ENCODE measurements at places on chromosomes 12 and 14.
A peak's percentile ranks its signal among the peaks of the same experiment; 100 is the strongest.

GRCh38 chr14:33347796-33348195 lies 409.1 kb downstream of the NPAS3 start:
- H3K4me3 ChIP-seq: no peak overlapping the region
- no peak overlapping the region for H3K27ac ChIP-seq
- H3K36me3 ChIP-seq: no peaks in the 10 kb centered on the region

GRCh38 chr12:121926874-121927706 lies 8.7 kb downstream of the CFAP251 start:
- H3K27me3 ChIP-seq: no peaks in the 10 kb centered on the region
- no peak overlapping the region for H3K4me3 ChIP-seq
- no peak for DNase-seq
- no peaks in the 10 kb centered on the region for H3K4me1 ChIP-seq

DNA sequence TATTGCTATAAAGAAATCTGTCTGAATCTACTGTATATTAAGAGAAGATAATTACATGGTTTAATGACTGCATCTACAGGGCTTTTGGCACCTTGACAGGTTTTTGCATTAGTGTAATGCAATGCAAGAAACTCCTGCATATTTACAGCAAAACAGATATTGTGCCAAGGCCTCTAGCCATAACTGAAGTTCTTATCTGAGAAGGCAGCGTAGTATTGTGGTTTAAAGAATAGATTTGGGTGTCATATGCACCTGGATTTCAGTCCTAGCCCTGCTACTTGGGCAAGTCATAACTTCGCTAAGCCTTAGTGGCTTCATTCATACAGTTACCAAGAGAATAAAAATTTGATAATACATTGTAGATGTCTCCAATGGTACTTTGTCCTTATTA lies 350.1 kb downstream of the CCDC91 start:
- no peak overlapping the region for H3K27ac ChIP-seq
- no peak for DNase-seq
- no peaks in the 10 kb centered on the region for H3K4me1 ChIP-seq
- H3K36me3 ChIP-seq: no peaks in the 10 kb centered on the region
- no peaks in the 10 kb centered on the region for H3K27me3 ChIP-seq

DNA sequence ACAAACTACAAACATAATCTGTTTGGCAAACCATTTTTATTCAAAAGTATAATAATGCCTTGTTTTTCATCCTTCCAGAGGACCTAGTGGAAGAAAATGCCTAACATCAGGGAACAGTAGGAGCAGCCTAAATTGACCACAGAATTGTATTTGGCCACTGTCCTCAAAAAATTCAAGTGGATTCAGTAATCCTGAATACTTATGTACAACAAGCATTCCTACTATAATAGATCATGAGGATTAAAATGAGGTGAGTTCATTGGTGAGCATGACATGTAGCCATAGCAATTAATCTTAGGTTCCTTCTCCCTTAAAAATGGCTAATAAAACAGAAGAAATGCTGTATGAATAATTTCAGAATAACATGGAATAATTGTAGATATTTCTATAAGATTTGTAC lies 209.3 kb downstream of the DAD1 start:
- H3K27ac ChIP-seq: no peak overlapping the region
- no peak for DNase-seq
- no peaks in the 10 kb centered on the region for H3K36me3 ChIP-seq
- no peaks in the 10 kb centered on the region for H3K4me1 ChIP-seq
- no peak overlapping the region for H3K4me3 ChIP-seq

DNA sequence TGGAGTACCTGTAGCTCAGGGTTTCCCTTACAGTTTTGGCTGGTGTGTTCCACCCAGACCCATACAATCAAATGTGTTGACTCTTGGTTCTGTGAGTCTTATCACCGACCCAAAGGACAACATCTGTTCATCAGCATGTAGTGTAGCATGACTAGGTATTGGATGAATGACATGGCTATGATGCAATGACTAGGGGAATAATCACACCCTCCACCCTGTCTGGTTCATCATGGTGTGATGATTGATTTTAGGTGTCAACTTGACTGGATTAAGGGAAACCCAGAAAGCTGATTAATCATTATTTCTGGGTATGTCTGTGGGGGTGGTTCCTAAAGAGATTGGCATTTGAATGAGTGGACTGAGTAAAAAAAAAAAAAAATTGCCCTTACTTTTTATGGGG lies 311.3 kb downstream of the DPF3 start:
- no peak overlapping the region for H3K27ac ChIP-seq
- H3K27me3 ChIP-seq: no peaks in the 10 kb centered on the region
- H3K36me3 ChIP-seq: no peaks in the 10 kb centered on the region
- no peaks in the 10 kb centered on the region for H3K4me1 ChIP-seq
- DNase-seq: no peak

DNA sequence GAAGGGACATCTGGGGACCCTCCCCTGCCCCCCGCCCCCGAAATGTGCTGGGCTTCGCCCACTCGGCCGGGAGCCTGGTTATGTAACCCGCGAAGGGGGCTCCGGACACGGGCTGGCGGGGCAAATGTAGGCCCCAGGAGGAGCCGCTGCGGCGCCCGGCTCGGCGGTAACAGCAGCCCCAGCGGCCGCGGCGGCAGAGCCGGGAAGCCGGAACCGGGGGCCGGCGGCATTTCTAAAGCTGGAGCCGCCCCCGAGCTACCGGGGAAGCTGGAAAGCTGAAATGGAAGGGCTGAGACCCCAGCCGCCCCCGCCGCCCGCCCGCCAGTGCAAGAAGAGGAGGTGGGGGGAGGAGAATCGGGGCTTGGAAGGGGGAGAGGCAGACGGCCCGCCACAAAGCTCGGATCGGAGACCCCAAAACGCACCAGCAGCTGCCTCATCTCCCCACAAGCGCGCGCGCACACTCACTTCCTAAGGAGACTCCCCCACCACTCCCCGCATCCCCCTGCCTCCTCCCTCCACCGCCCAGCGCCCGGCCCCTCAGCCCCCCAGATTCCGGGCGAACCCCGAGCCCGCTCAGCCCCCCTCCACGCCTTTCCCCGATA lies 1.5 kb downstream of the KDM2B start:
- no peak for DNase-seq
- no peaks in the 10 kb centered on the region for H3K27me3 ChIP-seq
- H3K36me3 ChIP-seq: peaks cover 20% of the 10 kb centered on the region
- H3K27ac ChIP-seq: peak overlapping the region; percentile 95

GRCh38 chr12:80000831-80001230 lies 65.9 kb upstream of the PPP1R12A start:
- H3K4me3 ChIP-seq: no peak overlapping the region
- no peak for DNase-seq
- H3K36me3 ChIP-seq: no peaks in the 10 kb centered on the region
- H3K27ac ChIP-seq: no peak overlapping the region
- H3K27me3 ChIP-seq: no peaks in the 10 kb centered on the region
- peaks cover 6% of the 10 kb centered on the region for H3K4me1 ChIP-seq

- no peaks in the 10 kb centered on the region for H3K4me1 ChIP-seq
- H3K27me3 ChIP-seq: no peaks in the 10 kb centered on the region
- no peak overlapping the region for H3K27ac ChIP-seq
- DNase-seq: no peak
- H3K4me3 ChIP-seq: no peak overlapping the region
Observed at GRCh38 chr12:685388-685787, 22.1 kb upstream of the NINJ2 start.

GRCh38 chr14:63692310-63693020 lies 35.4 kb downstream of the SGPP1 start:
- H3K27ac ChIP-seq: no peak overlapping the region
- no peaks in the 10 kb centered on the region for H3K36me3 ChIP-seq
- DNase-seq: no peak
- no peak overlapping the region for H3K4me3 ChIP-seq
- no peaks in the 10 kb centered on the region for H3K4me1 ChIP-seq

DNA sequence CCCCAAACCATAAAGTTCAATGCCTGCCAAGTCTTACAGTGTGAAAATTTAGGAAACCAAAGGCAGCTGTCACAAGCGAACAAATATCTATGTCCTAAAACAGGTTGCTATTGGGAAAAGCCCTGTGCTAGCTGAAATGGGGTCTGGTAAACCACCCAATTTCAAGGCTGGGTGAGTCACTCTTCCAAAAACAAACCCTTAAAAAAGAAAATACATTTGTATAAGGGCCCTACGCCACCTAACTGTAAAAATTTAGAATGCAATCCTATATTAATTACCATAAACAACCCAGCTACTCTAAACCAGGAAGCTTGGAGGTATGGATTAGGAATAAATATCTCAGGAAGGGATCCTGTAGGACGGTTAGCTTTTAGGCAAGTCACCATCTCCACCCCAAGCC lies 32.1 kb downstream of the PRMT8 start:
- H3K27ac ChIP-seq: no peak overlapping the region
- H3K36me3 ChIP-seq: no peaks in the 10 kb centered on the region
- DNase-seq: no peak
- no peak overlapping the region for H3K4me3 ChIP-seq
- H3K4me1 ChIP-seq: no peaks in the 10 kb centered on the region

DNA sequence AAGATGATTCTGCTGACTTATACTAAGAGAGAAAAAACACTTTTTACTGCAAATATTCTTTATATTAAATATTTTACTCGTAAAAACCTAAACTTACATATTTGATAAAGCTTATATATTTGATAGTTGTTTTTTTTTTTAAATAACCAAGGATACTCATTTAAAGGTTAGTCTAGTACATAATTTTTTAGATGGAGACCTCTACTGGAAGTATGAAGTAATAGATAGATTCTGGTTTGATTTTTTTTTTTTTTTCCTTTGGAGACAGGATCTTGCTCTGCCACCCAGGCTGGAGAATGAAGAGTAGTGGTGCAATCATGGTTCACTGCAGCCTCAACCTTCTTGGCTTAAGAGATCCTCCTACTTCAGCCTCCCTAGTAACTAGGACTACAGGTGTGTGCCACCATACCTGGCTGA lies 16.4 kb downstream of the ARID2 start:
- peaks cover 3% of the 10 kb centered on the region for H3K36me3 ChIP-seq
- no peak overlapping the region for H3K4me3 ChIP-seq
- H3K27ac ChIP-seq: no peak overlapping the region
- DNase-seq: no peak
- H3K27me3 ChIP-seq: no peaks in the 10 kb centered on the region

- DNase-seq: no peak
- H3K4me1 ChIP-seq: peaks cover 6% of the 10 kb centered on the region
- H3K4me3 ChIP-seq: no peak overlapping the region
- peaks cover 2% of the 10 kb centered on the region for H3K27me3 ChIP-seq
- no peaks in the 10 kb centered on the region for H3K36me3 ChIP-seq
- H3K27ac ChIP-seq: no peak overlapping the region
Observed at GRCh38 chr12:3296409-3296701, 194.6 kb upstream of the PRMT8 start.

- H3K4me1 ChIP-seq: no peaks in the 10 kb centered on the region
- H3K27ac ChIP-seq: no peak overlapping the region
- H3K36me3 ChIP-seq: no peaks in the 10 kb centered on the region
- H3K4me3 ChIP-seq: no peak overlapping the region
Observed at GRCh38 chr12:41769810-41770209, 374.9 kb downstream of the GXYLT1 start.

DNA sequence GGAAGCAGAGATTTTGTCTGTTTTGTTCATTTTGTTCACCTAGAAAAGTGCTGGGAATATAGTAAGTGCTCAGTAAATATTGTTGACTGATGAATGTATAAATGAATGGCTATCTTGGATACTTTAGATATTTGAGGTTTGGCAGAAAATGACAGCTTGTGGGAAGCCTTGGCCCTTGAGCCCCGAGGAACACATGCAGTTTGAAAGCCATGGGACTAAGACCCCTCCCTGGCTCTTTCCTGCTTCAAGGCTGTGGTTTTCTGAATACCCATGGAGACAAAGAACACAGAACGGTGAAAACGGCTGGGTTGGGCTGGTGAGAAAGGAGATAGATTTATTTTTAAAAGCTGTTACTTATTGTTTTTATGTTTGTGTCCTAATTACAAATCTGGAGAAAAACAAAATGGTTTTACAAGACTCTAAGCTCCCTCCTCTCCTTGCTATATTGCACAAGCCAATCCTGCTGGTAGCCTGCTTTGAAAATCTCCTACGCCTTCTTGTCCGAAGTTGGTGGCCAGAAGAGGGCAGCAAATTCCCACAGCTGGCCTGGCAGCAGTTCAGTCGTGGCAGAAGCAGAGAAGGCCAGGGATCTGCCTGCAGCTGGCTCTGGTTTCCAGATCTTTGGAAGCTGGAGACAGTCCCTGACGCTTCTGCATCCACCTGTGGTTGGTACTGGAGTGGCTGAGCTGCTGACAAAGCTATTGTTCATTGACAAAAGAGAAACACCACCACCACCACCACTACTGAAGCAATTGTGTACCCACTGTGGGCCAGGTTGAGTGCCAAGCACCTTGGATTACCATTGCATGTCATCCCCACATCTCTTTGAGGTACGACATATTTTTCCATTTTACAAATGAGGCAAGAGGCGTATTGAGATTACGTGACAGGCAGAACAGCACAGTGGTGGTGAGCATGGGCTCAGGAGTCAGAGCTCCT lies 5.2 kb upstream of the KRT85 start:
- no peaks in the 10 kb centered on the region for H3K27me3 ChIP-seq
- no peaks in the 10 kb centered on the region for H3K36me3 ChIP-seq
- H3K4me3 ChIP-seq: no peak overlapping the region

- no peak overlapping the region for H3K4me3 ChIP-seq
- H3K36me3 ChIP-seq: no peaks in the 10 kb centered on the region
- H3K4me1 ChIP-seq: no peaks in the 10 kb centered on the region
- H3K27me3 ChIP-seq: no peaks in the 10 kb centered on the region
Observed at GRCh38 chr12:114238808-114239207, 167.1 kb downstream of the TBX5 start.

DNA sequence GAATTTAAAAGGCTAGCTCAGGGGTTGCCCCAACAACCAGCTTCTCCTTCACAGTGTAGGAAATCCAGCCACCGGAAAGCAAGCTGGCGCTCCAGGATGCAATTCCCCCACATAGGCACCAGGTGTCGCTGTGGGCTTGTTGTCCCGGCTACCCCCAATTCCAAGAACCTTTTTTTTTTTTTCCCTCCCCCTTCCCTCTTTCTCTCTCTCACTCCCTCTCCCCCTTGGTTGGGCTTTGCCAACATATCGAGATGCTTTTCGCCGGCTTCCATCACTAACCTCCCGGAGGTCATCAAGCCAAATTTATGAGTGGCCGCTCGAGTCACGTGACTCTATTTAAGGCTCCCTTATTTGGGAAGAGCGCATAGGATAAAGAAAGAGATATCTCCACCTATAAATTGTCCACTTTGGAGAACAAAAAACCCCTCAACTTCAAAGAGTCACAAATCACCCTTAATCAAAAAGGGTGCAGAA lies at the start of gene HOXC5:
TSS of gene HOXC5 (plus strand) at position 424 of the 474 bp plus-strand sequence. CDS start 73 bp downstream, outside the sequence.
- H3K4me3 ChIP-seq: no peak within 1 kb of the TSS
- peaks cover 100% of the 10 kb centered on the region for H3K27me3 ChIP-seq
- peaks cover 4% of the 10 kb centered on the region for H3K4me1 ChIP-seq
- H3K36me3 ChIP-seq: no peaks in the 10 kb centered on the region

- H3K4me1 ChIP-seq: no peaks in the 10 kb centered on the region
- DNase-seq: no peak
- H3K27me3 ChIP-seq: no peaks in the 10 kb centered on the region
- H3K27ac ChIP-seq: no peak overlapping the region
Observed at GRCh38 chr12:9960590-9960989, 10.6 kb upstream of the CLEC12A start.
